ENCODE measurements at places on chromosomes 11 and 22.

GRCh38 chr22:38222797-38223119 lies 21.0 kb downstream of the MAFF start:
- DNase-seq, result no peak

DNA sequence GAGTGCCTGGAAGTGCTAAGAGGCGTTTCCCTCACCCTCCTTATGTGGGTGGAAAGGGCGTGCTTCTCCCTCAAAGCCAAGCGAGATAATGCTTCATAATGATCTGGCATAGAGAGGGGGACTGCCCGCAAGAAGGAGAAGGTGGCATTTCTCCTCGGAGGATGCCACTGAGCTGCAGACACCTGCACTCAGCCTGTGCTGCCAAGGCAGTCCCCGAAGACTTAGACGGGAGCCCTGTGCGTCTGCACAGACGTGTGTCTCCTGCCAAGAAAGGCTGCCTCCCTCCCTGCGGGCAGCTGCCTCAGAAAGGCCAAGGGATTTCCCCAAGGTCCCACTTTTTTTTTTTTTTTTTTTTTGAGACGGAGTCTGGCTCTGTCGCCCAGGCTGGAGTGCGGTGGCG lies 48.1 kb upstream of the SPATA19 start:
- DNase-seq, result no peak

GRCh38 chr11:115279813-115280761 lies 224.1 kb downstream of the CADM1 start:
- DNase-seq, result no peak

GRCh38 chr11:7941146-7941545 lies 362 bp downstream of the OR10A3 start:
- no peak for DNase-seq

DNA sequence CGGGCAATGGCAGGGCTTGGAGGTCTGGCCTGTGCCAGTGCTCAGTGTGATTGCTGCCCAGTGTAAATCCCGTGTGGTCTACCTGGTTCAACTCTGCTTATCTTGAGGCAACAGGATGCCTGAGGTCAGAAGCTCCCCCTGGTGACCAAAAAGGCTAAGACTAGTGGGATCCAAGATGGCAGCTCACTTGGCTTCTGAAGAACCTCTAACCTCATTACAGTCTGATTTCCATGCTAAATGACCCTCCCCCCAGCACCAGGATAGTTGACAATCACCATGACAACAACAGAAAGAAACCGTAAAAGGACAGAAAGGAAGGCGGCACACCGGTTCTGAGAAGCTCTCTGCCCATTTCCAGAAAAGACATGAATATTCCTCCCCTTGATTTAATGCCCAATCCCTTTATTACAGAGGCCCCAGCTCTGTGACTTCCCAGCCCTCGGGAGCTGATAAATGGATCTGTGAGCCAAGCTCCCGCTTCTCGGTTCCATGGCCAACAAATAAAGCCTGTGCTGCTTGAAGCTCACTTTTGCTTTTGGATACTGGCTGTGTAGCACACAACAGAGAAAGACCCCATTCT lies 398.4 kb downstream of the CTTN start:
- DNase-seq, result no peak

All from stimulated activated CD8-positive, alpha-beta memory T cell treated with anti-CD3 and anti-CD28 coated beads, Interleukin-15, amount 100 ng/mL, for 1 hour (primary cell).